Thyroid gland (tissue), 4 donors: ENCODE measurements at places on chromosomes 7 and 10. TPM values are rescaled to one million over a fixed set of nuclear protein-coding genes. Genes with fewer than 3 reads are reported as not detected.

Gene MEIG1
- total RNA-seq, result not detected

DNA sequence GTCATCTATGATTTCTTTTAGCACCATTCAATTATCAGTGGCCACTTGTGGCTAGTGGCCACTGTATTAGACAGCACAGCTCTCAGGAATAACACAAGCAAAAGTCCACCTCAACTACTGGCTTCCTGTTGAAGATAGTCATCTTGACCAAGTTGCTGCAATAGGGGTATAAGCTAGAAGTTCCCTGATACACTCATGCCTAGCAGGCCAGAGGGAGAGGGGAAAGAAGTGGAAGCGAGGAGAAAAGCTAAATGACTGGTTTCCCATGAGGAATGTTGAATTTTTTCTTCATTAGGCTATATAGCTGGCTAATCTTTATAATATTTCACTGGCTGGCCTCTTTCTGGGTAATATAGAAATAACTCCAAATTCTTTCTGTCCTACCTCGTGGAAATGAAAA is 327.5 kb upstream of the MEOX2 start:
- H3K4me3 ChIP-seq, result no peak overlapping the region
- no peaks in the 10 kb centered on the region for H3K27me3 ChIP-seq
- no peak for DNase-seq
- H3K27ac ChIP-seq, result no peak overlapping the region
- no peaks in the 10 kb centered on the region for H3K4me1 ChIP-seq

DNA sequence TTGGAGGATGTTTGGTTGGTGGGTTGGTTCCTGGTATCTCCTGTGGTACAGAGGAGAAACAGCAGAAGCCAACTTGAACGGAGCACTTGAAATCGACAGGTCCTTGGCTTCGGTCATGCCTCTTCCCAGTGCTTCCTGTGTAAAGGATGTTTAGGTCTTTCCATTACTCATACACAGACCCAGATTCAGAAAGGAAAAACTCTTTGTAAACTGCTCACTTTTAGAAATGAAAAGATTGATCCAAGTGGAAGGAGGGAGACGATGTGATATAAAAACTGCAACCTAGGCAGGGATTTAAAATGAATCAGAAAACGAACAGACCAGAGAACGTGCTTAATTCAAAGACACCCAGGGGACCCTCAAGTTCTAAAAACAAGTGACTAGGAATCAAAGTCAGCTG is 338.4 kb downstream of the GALNT17 start:
- H3K27ac ChIP-seq, result no peak overlapping the region
- H3K4me3 ChIP-seq, result no peak overlapping the region
- no peaks in the 10 kb centered on the region for H3K36me3 ChIP-seq

DNA sequence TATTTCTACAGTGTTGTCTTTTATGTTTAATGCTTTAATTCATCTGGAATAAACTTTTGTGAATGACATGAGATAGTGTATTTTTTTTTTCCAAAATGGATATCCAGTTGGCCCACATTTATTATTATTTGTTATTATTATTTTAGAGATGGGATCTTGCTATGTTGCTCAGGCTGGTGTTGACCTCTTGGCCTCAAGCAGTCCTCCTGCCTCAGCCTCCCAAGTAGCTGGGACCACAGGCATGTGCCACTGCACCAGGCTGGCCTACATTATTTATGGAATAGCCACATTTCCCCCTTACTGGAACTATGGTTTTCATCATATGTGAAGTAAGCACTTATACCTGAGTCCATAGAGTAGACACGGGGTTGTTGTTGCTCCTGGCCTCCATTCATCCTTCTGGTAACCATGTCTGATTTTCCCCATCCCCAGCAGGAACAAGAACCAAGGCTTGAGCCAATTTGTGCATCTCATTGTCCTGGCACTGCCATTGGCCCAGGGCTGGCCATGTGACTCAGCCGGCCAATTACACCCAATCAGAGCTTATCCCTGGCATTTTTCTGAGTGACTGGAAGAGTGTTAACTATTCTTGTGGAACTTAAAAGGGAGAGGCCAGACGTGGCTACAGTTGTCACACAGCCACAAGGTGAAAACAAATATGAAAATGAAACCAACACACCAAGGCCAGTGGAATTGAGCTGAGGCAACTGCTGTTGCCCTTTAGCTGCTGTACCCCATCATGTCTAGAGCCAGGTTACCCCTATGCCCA is 23.1 kb downstream of the PRF1 start:
- peaks cover 21% of the 10 kb centered on the region for H3K4me1 ChIP-seq
- DNase-seq, result no peak
- no peak overlapping the region for H3K27ac ChIP-seq
- no peak overlapping the region for H3K4me3 ChIP-seq
- H3K27me3 ChIP-seq, result no peaks in the 10 kb centered on the region

- H3K27me3 ChIP-seq, result no peaks in the 10 kb centered on the region
- no peaks in the 10 kb centered on the region for H3K36me3 ChIP-seq
- no peak overlapping the region for H3K4me3 ChIP-seq
- peaks cover 6% of the 10 kb centered on the region for H3K4me1 ChIP-seq
- no peak overlapping the region for H3K27ac ChIP-seq
These were observed 187.9 kb upstream of the AKR1E2 start for GRCh38 chr10:4638099-4638498.

DNA sequence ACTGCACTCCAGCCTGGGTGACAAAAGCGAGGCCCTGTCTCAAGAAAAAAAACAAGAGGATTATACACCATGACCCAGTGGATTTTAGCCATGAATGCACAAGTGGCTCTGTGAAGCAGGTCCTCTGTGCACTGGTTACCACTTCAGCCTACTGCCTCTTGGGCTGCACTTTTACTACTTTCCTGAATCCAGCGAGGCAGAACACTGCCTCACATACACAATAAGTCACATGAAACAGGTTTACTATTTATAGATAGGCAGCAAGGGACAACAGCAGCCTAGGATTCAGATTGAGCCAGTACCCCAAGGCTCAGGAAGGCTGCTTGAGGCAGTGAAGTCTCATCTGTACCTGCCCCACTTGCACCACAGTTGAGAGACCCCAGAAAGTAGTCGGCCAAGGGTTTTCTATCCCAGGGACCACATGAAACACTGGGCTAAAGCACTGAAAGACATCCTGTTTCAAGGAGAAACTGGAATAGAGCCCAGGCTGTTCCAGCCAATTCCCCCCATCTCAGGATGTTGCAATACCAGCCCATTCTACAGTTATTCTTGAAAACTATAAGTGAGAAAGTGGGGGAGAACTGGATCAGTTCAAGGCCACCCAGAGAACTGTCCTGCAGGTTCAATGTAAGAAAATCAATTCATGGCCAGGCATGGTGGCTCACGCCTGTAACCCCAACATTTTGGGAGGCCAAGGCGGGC is 10.3 kb upstream of the OGDH start:
- peak; percentile 91 for DNase-seq
- peaks cover 11% of the 10 kb centered on the region for H3K4me1 ChIP-seq
- H3K27me3 ChIP-seq, result no peaks in the 10 kb centered on the region
- H3K4me3 ChIP-seq, result no peak overlapping the region
- no peaks in the 10 kb centered on the region for H3K36me3 ChIP-seq
- peak overlapping the region; percentile 94 for H3K27ac ChIP-seq

DNA sequence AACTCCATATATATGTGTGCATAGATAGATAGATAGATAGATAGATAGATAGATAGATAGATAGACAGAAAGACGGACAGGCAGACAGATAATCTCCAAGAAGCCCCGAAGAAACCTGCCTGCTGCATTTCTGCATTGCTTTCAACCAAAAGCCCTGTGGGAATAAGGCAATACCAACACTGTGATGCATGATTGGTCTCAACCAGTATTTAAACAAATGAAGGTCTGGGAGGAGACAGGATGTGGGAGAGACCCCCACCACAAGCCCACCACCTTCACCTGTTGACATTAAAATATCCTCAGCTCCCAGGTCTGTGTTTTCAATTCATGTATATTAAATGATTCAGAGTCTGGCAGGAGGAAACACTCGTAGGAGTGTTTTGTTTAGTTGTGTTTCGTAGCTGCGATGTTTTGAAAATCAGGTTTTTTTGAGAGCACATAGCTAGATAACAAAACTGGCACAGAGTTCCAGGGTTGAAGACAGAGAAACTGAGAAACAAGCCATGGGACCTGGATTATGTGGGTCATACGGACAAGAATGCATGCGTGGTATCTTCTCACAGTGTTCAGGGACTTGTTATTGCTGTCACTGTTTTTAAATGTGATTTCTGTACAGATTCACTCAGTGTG is 200.7 kb upstream of the AHR start:
- H3K4me3 ChIP-seq, result no peak overlapping the region
- peak overlapping the region; percentile 52 for H3K27ac ChIP-seq
- H3K36me3 ChIP-seq, result no peaks in the 10 kb centered on the region
- peaks cover 20% of the 10 kb centered on the region for H3K4me1 ChIP-seq
- DNase-seq, result peak; percentile 5
